ENCODE measurements at places on chromosomes 12 and 14. TPM values are rescaled to one million over a fixed set of nuclear protein-coding genes. Genes with fewer than 3 reads are reported as not detected.
A peak's percentile ranks its signal among the peaks of the same experiment; 100 is the strongest.

- H3K4me1 ChIP-seq: peaks cover 23% of the 10 kb centered on the region
- no peak overlapping the region for H3K27ac ChIP-seq
- no peaks in the 10 kb centered on the region for H3K27me3 ChIP-seq
- no peaks in the 10 kb centered on the region for H3K36me3 ChIP-seq
- DNase-seq: peak; percentile 62
- no peak overlapping the region for H3K4me3 ChIP-seq
These were observed 87.3 kb upstream of the RIN3 start for GRCh38 chr14:92426237-92426636.

- peaks cover 21% of the 10 kb centered on the region for H3K4me1 ChIP-seq
- H3K27ac ChIP-seq: no peak overlapping the region
- peak overlapping the region; percentile 32 for H3K4me3 ChIP-seq
- H3K36me3 ChIP-seq: no peaks in the 10 kb centered on the region
These were observed 371.8 kb downstream of the BTG1 start for GRCh38 chr12:91773749-91774429.

The NELL2 gene
- not detected for total RNA-seq

- H3K4me1 ChIP-seq: no peaks in the 10 kb centered on the region
- no peak overlapping the region for H3K27ac ChIP-seq
- H3K4me3 ChIP-seq: no peak overlapping the region
- no peaks in the 10 kb centered on the region for H3K36me3 ChIP-seq
- DNase-seq: no peak
These were observed 6.9 kb upstream of the BMP4 start for GRCh38 chr14:53963320-53964227.

The STXBP6 gene
- 13.9 TPM for total RNA-seq

DNA sequence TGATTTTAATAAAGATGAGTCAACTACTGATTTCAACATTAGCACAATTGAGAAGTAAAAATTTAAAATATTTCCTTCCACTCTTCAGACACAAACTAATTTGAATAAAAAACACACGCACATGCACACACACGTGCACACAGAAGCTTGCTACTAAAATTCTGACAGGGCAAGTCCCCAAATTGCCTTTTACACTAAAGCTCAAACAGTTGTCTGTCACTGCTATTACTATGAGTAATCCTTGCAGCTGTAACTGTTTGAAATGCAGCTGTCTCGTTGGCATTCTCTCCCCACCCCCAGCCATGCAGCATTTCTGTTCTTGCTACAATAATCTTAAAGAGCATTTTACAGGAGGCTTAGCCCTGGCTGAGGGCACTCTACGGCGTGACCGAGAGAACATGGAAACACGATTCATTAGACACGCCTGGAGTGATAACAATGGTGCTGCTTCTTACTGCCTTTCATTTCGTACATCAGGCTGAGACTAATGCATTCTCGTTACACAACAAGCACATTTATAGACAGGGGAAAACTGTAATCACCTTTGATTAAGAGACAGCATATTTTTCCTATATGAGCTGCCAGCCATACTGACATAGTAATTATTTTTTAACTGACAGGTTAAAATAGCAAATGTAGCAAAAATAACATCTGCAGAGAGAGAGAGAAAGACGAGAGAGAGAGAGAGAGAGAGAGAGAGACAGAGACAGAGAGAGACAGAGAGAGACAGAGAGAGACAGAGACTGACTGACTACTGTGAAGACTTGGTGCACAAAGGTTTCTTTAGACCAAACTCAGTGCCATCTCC, 153.8 kb downstream of the MED13L start:
- peaks cover 75% of the 10 kb centered on the region for H3K4me1 ChIP-seq
- H3K36me3 ChIP-seq: no peaks in the 10 kb centered on the region
- peak overlapping the region; percentile 55 for H3K27ac ChIP-seq
- peak; percentile 64 for DNase-seq
- no peaks in the 10 kb centered on the region for H3K27me3 ChIP-seq

DNA sequence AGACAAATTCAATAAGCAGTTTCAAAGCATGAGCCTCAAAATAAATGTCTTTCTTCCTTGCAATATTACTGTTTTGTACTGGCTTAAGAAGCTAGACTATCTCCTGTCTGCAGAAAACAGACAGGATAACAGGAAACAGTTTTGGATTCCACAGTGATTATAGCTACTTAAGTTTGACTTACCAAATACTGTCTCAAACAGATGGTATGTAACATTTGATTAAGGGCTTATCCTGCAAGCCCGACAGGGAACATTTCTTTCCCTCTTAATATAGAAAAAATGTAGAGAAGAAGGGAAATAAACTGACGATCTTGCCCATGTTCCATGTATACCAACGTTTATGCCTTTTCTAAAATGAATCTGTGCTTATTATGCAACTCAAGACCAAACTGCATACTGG, 179.9 kb upstream of the EEA1 start:
- H3K36me3 ChIP-seq: no peaks in the 10 kb centered on the region
- peak; percentile 40 for DNase-seq
- H3K4me3 ChIP-seq: peak overlapping the region; percentile 31
- H3K4me1 ChIP-seq: peaks cover 42% of the 10 kb centered on the region

DNA sequence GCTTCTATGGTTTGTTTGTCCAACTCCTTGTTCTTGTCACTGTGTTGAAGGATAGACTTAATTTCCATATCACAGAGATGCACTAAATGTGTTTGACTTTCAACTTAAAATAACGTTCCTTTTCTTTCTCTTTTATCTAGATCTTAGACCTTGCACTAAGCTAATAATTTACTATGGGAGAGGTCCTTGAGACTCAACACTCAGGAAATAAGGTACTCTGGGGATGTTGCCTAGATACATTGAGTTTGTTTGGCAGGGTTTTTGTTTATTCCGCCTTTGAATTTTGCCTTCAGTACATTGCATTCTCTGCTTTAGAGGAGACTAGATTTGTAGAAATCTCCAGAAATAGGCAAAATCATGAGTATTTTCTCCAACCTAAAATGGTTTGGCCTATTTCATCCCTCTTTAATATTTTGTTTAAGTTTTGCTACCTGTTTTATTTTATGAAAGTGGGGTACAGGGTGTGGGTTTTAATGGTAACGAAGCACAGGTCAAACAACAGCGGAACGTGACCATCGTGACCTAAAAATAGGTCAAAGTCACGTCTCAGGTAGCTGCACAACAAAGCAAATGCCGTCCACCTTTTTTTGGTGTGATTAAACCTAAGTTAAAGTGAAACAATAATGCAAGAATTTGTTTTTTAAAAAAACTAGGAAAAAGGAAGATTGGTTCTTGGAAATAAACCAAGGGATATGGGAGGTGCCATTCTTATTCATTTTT, 115.3 kb upstream of the CPSF6 start:
- H3K36me3 ChIP-seq: no peaks in the 10 kb centered on the region
- H3K27me3 ChIP-seq: 0 out of 2 replicates have a peak, but pooled peaks cover 8% of the 10 kb centered on the region
- no peaks in the 10 kb centered on the region for H3K4me1 ChIP-seq
- no peak for DNase-seq
- H3K27ac ChIP-seq: no peak overlapping the region

DNA sequence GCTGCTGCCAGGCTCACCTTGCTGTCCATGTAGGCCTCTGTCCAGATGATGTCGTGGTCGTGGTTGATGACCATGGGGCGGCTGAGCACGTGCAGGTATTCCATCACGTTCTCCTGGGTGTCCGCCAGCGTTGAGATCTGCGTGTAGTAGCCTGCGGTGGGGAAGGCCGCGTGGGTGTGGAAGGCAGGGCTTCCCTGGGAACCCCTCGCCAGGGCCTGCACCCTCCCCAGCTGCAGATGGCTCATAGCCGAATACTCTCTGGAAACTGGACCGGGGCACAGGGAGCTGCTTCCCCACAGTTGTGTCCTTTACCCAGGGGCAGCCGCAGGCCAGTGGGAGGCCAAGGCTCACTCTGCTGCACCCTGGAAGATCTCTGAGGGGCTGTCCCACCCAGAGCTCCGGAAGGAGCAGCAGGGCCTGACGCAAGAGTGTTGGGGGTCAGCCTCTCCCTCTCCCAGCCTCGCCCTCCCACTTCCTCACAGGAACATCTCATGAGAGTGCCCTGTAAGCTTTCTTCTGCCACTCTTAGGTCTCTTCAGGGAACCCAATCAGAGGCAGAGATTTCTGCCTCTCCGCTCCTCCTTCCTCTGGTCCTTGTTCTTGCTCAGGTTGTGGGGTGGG, 35.5 kb downstream of the CACNA2D4 start:
- H3K27ac ChIP-seq: no peak overlapping the region
- no peaks in the 10 kb centered on the region for H3K36me3 ChIP-seq
- peaks cover 47% of the 10 kb centered on the region for H3K27me3 ChIP-seq
- H3K4me1 ChIP-seq: no peaks in the 10 kb centered on the region

GRCh38 chr12:63822352-63822751, 22.1 kb upstream of the SRGAP1 start:
- H3K36me3 ChIP-seq: no peaks in the 10 kb centered on the region
- no peaks in the 10 kb centered on the region for H3K27me3 ChIP-seq
- peaks cover 4% of the 10 kb centered on the region for H3K4me1 ChIP-seq
- peak; percentile 36 for DNase-seq

DNA sequence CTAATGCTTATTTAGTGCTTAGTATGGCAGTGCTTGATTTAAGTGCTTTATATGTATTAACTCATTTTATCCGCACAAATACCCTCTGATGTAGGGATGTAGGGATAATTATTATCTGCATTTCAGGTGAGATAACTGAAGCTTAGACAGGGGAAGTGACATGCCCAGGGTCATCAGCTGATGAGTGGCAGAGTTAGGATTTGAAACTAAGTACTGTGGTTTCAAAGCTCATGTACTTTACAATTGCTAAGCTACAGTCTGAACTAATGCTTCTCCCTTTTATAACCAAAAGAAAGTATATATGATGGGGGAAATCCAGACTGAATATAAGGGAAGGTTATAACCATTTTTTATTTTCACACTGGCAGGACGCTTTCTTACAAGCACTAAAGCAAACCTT, 229.6 kb upstream of the NAV3 start:
- H3K27me3 ChIP-seq: no peaks in the 10 kb centered on the region
- H3K4me1 ChIP-seq: no peaks in the 10 kb centered on the region
- H3K4me3 ChIP-seq: no peak overlapping the region
- H3K27ac ChIP-seq: no peak overlapping the region

DNA sequence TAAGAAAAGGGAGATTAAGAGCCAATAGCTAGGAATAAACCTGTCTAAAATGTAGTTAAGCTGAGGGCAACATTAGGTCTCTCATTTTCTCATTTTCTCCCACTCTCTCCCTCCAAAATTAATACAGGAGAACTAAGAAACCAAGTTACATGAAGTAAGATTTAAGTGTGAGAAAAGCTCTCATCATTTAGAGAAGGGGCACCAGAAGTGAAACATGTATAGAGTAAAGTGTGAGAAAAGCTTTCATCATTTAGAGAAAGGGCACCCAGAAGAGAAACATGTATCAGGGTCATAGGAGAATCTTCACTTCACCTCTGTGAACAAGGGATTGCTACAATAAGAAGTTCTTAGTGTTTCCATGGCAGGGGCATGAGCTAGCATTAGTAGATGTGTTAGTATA, 132.4 kb upstream of the CNTN1 start:
- H3K36me3 ChIP-seq: no peaks in the 10 kb centered on the region
- no peak for DNase-seq
- no peaks in the 10 kb centered on the region for H3K27me3 ChIP-seq
- no peak overlapping the region for H3K27ac ChIP-seq
- no peaks in the 10 kb centered on the region for H3K4me1 ChIP-seq

GRCh38 chr14:104442107-104442551, 137.4 kb upstream of the C14orf180 start:
- H3K4me3 ChIP-seq: no peak overlapping the region
- no peaks in the 10 kb centered on the region for H3K4me1 ChIP-seq
- no peaks in the 10 kb centered on the region for H3K27me3 ChIP-seq
- DNase-seq: no peak
- H3K36me3 ChIP-seq: no peaks in the 10 kb centered on the region

The PSMB5 gene
- 263 TPM for total RNA-seq

DNA sequence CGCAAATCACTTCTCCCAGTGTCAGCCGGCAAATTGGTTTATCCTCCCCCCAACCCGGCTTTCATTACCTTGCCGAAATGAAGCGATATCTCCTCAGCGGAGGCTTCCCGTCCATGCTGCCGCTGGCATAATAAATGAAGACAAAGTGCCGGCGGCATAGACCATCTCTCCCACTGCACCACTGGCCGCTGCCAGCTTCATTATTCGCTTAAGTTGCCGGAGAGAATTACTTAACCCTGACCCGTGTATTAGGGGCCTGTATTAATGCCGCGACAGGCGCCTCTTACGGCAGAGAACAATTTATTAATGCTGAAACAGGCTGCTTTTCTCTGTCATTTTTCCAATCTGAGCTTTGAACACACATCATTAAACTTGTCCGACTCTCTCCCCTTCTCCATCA, 17.5 kb upstream of the GPATCH2L start:
- no peak overlapping the region for H3K4me3 ChIP-seq
- no peak overlapping the region for H3K27ac ChIP-seq
- peaks cover 60% of the 10 kb centered on the region for H3K27me3 ChIP-seq
- no peaks in the 10 kb centered on the region for H3K4me1 ChIP-seq
- no peaks in the 10 kb centered on the region for H3K36me3 ChIP-seq

- 0 out of 2 replicates have a peak, but pooled peaks cover under 1% of the 10 kb centered on the region for H3K27me3 ChIP-seq
- H3K4me3 ChIP-seq: no peak overlapping the region
- no peak overlapping the region for H3K27ac ChIP-seq
- H3K4me1 ChIP-seq: peaks cover 7% of the 10 kb centered on the region
These were observed 7.9 kb downstream of the TRIM9 start for GRCh38 chr14:51087031-51087441.

- H3K4me1 ChIP-seq: no peaks in the 10 kb centered on the region
- H3K27me3 ChIP-seq: no peaks in the 10 kb centered on the region
- no peak for DNase-seq
- H3K27ac ChIP-seq: no peak overlapping the region
- no peak overlapping the region for H3K4me3 ChIP-seq
- H3K36me3 ChIP-seq: no peaks in the 10 kb centered on the region
These were observed 631.7 kb downstream of the VRK1 start for GRCh38 chr14:97428808-97429440.

The ATP5MC2 gene
- total RNA-seq: 257 TPM

The RBMS2 gene
- total RNA-seq: 23.8 TPM

DNA sequence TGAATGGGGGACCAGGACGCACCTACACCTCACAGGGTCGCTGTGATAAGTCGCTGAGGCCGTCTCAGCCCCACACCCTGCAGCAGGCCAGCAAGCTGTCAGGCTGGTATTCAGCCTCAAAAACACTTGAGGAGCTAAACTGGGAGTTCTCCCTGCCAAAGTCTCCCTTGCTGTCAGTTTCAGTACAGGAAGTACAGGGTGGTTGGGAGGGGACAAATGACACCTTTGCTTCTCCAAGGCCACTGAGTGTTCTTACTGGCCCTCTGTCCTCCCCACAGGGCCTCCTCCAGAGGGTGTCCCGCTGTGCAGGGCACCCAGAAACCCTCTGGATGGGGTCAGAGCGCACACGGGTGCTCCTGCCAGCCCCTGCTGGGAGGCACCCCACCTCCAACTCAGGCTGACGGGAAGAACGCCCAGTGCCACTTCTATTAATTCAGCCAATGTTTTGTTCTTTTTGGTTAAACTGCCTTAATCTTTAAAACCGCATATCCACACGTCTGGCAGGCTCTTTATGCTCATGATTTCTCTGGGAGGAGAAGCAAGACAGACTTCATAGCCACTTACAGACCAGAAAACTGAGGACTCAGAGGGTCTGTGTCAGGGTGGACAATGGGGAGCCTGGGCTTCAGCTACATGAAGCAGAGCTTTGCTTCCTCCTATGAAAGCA, 75.9 kb downstream of the ITPK1 start:
- no peak for DNase-seq
- no peak overlapping the region for H3K27ac ChIP-seq
- H3K27me3 ChIP-seq: no peaks in the 10 kb centered on the region
- no peaks in the 10 kb centered on the region for H3K36me3 ChIP-seq

- no peak overlapping the region for H3K4me3 ChIP-seq
- no peak overlapping the region for H3K27ac ChIP-seq
- peak; percentile 45 for DNase-seq
- H3K27me3 ChIP-seq: no peaks in the 10 kb centered on the region
- 0 out of 2 replicates have a peak, but pooled peaks cover 5% of the 10 kb centered on the region for H3K36me3 ChIP-seq
- H3K4me1 ChIP-seq: no peaks in the 10 kb centered on the region
These were observed 68.7 kb downstream of the RPAP3 start for GRCh38 chr12:47636908-47637780.

All from GM23248 (cell line).